ENCODE measurements at places on chromosomes 3 and 15.

DNA sequence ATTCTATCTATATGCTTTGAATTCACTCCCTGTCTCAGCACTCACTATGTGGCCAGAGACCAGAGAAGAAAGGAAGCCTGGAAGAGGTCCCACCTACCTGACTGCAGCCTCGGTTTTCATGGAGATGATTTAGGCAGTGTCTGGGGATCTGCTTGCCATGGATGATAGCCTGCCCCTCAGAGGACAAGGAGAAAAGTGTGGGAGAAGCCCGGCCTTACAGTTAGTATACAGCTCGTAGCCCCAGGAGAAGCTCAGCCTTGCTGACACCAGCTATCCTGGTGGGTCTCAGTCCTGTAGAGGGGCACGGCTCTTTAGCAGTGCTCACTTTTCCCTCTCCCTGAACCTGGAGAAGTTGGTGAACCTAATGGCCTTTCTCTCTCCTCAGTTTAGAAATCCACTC, 25.9 kb upstream of the RTP4 start:
- no peaks in the 10 kb centered on the region for H3K36me3 ChIP-seq
- DNase-seq, result no peak
- H3K27me3 ChIP-seq, result no peaks in the 10 kb centered on the region
- H3K4me1 ChIP-seq, result no peaks in the 10 kb centered on the region

DNA sequence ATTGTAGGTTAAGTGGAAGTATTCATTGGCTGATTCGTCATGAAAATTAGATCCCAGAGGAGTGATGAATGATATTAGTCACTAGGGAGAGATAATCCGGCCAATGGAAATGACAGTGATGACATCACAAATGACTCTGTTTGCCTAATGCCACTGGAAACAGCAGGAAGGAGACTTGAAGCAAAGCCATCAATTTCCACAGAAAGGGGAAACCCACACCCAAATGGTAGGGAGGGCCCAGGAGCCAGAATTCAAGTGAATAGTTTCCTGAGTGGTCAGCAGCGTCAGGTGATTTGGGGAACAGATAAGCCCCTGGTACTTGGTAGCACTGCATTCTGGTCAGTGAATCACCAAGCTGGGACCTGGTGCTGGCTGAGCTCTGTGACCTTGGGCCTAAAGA, 3.3 kb upstream of the ADAMTS9 start:
- peaks cover 42% of the 10 kb centered on the region for H3K4me1 ChIP-seq
- no peak overlapping the region for H3K27ac ChIP-seq
- H3K36me3 ChIP-seq, result no peaks in the 10 kb centered on the region
- no peak for DNase-seq
- no peak overlapping the region for H3K4me3 ChIP-seq
- H3K27me3 ChIP-seq, result no peaks in the 10 kb centered on the region

- no peaks in the 10 kb centered on the region for H3K36me3 ChIP-seq
- H3K4me3 ChIP-seq, result no peak overlapping the region
- peak overlapping the region; percentile 23 for H3K27ac ChIP-seq
- no peaks in the 10 kb centered on the region for H3K27me3 ChIP-seq
These were observed 44.8 kb downstream of the ANP32A start for GRCh38 chr15:68775671-68776476.

GRCh38 chr15:85408270-85408746, 27.9 kb downstream of the AKAP13 start:
- no peak overlapping the region for H3K4me3 ChIP-seq
- peaks cover 78% of the 10 kb centered on the region for H3K4me1 ChIP-seq
- DNase-seq, result no peak
- H3K27me3 ChIP-seq, result no peaks in the 10 kb centered on the region
- peak overlapping the region; percentile 10 for H3K27ac ChIP-seq

Measured in vagina (tissue), 2 donors.